GM23248 (cell line): ENCODE measurements at places on chromosomes 5 and 9.

DNA sequence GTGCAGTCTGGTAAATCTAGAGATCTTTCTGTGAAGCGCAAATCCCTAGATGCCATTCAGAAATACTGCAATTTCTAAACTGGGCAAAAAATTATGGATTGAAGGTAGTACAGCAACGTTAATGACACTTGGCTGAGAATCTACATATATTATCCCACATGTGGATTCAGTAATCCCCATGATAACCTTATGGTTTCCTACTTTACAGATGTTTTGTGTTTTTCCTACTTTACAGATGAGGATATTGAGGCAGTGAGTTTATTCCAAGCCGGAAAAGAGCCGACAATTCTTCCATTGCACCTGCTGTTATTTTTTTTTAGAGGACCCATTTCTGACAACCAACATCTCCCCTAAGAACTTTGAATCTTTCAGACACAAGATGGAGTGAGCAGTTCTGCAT lies 796.5 kb downstream of the CDH12 start:
- H3K4me1 ChIP-seq: no peaks in the 10 kb centered on the region
- no peak for DNase-seq
- H3K27me3 ChIP-seq: no peaks in the 10 kb centered on the region
- no peaks in the 10 kb centered on the region for H3K36me3 ChIP-seq
- H3K4me3 ChIP-seq: no peak overlapping the region

DNA sequence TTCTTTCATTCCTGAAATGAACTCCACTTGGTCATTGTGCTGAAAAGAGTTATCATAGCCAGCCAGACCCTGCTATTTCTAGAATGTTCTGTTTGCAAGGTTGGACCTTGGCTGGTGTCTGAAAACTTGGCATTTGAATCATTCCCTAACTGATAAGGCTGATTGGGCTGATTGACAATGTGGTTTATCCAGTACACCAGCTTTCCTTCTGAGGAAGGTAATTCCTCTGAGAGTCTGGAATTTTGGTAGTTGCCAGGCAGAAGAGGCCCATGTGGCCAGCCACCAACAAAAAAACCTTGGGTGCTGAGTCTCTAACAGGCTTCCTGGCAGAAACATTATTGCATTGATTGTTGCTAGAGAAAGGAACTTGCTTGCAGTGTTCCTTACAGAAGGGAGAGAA lies 15.3 kb downstream of the SEC61B start:
- H3K27ac ChIP-seq: no peak overlapping the region
- H3K4me3 ChIP-seq: no peak overlapping the region
- DNase-seq: no peak
- peaks cover 17% of the 10 kb centered on the region for H3K4me1 ChIP-seq

GRCh38 chr9:28900406-28900805 lies 1327.1 kb upstream of the C9orf72 start:
- no peaks in the 10 kb centered on the region for H3K4me1 ChIP-seq
- no peak overlapping the region for H3K4me3 ChIP-seq
- no peaks in the 10 kb centered on the region for H3K36me3 ChIP-seq
- no peak overlapping the region for H3K27ac ChIP-seq
- no peak for DNase-seq

- DNase-seq: no peak
- no peaks in the 10 kb centered on the region for H3K36me3 ChIP-seq
- H3K27me3 ChIP-seq: peaks cover 11% of the 10 kb centered on the region; the same call in 1 of the 2 replicates
- H3K27ac ChIP-seq: no peak overlapping the region
- H3K4me3 ChIP-seq: no peak overlapping the region
Observed at GRCh38 chr9:126915846-126916543, 1.4 kb downstream of the RALGPS1 start.

DNA sequence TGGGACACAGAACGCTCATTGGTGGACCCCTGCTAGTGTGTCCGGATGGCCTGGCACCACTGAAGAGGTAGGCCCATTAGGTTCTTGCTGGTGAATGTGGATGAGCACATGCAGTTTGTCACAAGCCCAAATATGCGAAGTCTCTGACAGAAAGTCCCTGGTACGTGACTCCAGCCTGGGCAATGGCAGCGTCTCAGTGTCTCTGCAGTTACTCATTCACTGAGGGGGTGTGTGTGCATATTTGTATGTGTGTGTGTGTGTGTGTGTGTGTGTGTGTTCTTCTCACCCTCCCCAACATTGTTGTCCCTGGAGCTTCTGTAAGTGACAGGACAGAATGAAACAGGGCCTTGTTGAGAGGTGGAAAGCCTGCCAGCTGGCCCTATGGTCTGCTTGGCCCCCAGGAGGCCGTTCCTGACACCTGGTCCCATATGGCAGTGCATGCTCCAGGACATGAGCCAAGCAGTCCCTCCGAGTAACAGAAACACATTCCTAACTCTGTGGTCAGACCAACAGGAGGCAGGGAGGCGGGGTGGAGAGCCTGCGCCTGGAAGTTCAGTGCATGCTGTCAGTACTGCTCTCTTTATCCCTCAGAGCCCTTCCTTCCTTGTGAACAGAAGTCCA lies 169.9 kb downstream of the SLC28A3 start:
- no peaks in the 10 kb centered on the region for H3K27me3 ChIP-seq
- H3K4me1 ChIP-seq: peaks cover 26% of the 10 kb centered on the region
- 0 out of 2 replicates have a peak overlapping the region, but pooled peaks have one; percentile 26 for H3K4me3 ChIP-seq
- DNase-seq: peak; percentile 97

DNA sequence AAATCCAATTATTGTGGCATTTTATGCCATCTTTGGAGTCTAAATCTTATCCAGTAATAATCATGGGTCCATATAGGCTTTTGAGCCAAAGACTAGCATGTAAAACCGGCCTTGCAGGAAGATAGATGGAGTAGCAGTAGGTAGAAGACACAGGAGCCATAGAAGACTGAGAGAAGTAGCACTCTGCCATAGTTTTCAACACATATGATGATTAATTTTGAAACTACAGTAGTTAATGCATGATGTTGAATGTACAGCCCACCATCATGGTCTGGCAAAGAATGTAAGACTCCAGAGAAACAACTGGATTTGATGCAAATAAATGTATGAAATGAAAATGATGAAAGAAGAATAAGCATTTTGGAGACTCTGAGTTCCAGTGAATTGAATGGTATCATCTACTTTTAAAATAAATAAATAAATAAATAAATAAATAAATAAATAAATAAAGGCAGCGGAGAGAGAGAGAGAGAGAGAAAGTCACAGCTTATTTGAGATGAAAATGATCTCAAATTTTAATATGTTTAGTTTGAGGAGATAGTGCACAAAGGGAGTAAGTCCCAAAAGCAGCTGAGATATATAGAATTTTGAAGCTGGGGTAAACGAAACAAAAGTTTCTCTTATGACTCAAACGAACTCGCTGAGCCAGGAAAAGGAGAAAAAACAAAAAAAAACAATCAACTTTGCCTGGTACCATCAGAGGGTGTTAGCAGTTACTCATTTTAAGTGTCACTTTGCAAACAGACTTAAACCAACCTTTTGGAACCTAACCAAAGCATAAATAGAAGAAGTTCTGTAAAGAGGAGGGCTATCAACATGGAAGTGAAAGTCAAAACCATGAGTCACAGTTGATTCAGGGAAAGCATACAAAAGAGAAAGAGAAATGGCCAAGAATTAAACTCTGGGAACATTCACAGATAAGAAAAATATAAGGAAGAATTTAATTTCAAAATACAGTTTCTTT lies 388.7 kb downstream of the CETN3 start:
- H3K36me3 ChIP-seq: no peaks in the 10 kb centered on the region
- peak overlapping the region; percentile 14; the same call in 1 of the 2 replicates for H3K27ac ChIP-seq
- H3K4me1 ChIP-seq: peaks cover 5% of the 10 kb centered on the region; the same call in 1 of the 2 replicates
- H3K4me3 ChIP-seq: peak overlapping the region; percentile 61

DNA sequence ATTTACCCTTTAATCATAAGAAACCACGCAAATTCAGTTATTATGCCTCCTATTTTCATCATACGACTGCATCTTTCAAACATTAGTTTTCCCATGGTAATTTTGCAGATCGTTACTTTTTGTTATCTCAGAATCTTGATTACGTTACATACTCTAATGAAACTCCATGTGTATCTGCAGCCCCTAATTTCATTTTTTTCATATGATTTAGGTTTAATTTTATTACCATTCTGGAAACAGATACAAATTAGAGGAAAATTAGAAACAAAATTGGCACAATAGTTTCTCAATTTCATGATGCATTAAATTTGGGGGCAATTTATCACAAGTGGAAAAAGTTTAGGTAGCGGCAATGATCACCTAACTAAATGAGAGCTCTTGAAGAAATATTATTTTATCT lies 52.3 kb downstream of the C9orf153 start:
- no peak overlapping the region for H3K4me3 ChIP-seq
- H3K4me1 ChIP-seq: no peaks in the 10 kb centered on the region
- no peak for DNase-seq

GRCh38 chr5:107047048-107047447 lies 623.7 kb downstream of the EFNA5 start:
- H3K4me3 ChIP-seq: no peak overlapping the region
- no peaks in the 10 kb centered on the region for H3K27me3 ChIP-seq
- H3K36me3 ChIP-seq: no peaks in the 10 kb centered on the region
- H3K27ac ChIP-seq: no peak overlapping the region

DNA sequence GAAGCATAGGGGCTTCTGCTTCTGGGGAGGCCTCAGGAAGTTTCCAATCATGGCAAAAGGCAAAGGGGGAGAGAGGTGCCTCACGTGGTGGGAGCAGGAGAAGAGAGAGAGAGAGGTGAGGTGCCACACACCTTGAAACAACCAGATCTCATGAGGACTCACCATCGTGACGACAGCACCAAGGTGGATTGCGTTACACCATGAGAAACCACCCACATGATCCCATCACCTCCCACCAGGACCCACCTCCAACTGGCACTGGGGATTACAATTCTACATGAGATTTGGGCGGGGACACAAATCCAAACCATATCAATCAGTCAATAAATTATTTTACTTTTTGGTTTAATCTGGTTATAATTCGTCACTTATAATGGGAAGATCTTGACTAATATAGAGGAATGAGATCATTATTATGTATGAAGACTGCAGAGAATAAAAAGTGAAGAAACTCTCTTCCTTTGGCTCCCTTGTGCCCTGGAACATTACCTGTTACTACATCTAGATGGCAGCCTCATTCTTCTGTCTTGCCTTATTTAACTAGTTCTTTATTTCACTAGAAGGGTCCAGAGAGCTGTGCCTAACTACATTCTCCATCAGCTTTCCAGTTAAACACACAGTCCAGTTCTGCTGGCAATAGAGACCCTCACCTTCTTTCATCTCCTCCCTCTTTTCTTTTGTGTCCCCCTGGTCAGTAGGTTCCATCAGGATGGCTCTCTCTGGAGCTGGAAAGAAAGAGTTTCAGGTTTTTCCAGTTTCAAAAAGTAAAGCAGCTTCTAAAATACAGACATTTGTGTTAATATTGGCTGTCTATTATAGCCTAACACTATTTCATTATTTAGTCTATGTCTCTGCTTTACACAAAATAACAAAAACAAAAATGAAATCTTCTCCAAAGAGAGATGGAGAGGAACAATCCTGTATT lies 21.7 kb upstream of the SPINK7 start:
- no peak overlapping the region for H3K27ac ChIP-seq
- H3K27me3 ChIP-seq: no peaks in the 10 kb centered on the region
- no peaks in the 10 kb centered on the region for H3K36me3 ChIP-seq
- no peak overlapping the region for H3K4me3 ChIP-seq
- DNase-seq: peak; percentile 51

GRCh38 chr5:159874263-159874662 lies 42.0 kb upstream of the ADRA1B start:
- H3K4me1 ChIP-seq: peaks cover 22% of the 10 kb centered on the region
- H3K4me3 ChIP-seq: no peak overlapping the region
- no peaks in the 10 kb centered on the region for H3K36me3 ChIP-seq
- no peak overlapping the region for H3K27ac ChIP-seq
- peak; percentile 75 for DNase-seq

GRCh38 chr9:84822589-84823233 lies 153.2 kb downstream of the NTRK2 start:
- no peaks in the 10 kb centered on the region for H3K4me1 ChIP-seq
- peaks cover 7% of the 10 kb centered on the region for H3K27me3 ChIP-seq
- DNase-seq: no peak
- H3K27ac ChIP-seq: no peak overlapping the region
- H3K4me3 ChIP-seq: no peak overlapping the region
- H3K36me3 ChIP-seq: no peaks in the 10 kb centered on the region

DNA sequence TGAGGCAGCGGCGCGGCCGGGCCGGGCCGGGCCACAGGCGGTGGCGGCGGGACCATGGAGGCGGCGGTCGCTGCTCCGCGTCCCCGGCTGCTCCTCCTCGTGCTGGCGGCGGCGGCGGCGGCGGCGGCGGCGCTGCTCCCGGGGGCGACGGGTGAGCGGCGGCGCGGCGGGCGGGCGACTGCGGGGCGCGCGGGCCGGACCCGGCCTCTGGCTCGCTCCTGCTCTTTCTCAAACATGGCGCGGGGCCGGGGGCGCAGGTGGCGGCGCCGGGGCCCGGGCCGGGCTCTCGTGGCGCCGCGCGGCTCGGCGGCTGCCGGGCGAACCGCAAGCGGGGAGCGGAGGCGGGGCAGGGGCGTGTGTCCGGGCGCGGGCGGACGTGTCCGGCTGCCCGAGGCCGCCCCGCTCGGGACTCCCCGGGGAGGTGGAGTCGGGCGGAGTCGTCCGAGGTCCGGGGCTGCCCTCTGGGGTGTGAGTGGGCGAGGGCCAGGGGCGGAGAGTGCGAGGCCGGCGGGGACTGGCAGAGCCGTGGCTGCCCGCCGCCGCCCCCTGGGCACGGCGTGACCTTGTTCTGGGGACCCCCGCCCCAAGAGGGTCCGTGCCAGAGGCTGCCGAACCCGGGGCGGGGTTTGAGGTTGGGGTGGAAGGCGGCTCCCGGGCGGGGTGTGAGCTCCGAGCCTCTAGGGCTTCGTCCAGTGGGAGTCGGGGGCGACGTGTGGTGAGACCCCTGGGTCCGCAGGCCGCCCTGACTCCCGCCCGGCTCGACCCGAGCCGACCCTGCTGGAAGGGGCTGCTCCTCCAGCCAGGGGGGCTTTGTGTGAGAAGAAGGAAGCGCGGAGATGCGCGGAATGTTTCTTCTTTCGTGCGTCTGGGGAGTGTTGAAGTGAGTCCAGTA lies 485 bp downstream of the TGFBR1 start:
- H3K36me3 ChIP-seq: peaks cover 2% of the 10 kb centered on the region; the same call in 1 of the 2 replicates
- peaks cover 53% of the 10 kb centered on the region for H3K4me1 ChIP-seq
- H3K4me3 ChIP-seq: peak overlapping the region; percentile 92
- peak; percentile 91 for DNase-seq
- H3K27ac ChIP-seq: peak overlapping the region; percentile 92
- no peaks in the 10 kb centered on the region for H3K27me3 ChIP-seq

- peaks cover 8% of the 10 kb centered on the region for H3K4me1 ChIP-seq
- H3K4me3 ChIP-seq: no peak overlapping the region
- H3K27ac ChIP-seq: no peak overlapping the region
- no peaks in the 10 kb centered on the region for H3K36me3 ChIP-seq
Observed at GRCh38 chr5:156411-157072, 34.8 kb upstream of the LRRC14B start.
